ENCODE measurements at places on chromosomes 6 and 20. TPM values are rescaled to one million over a fixed set of nuclear protein-coding genes. Genes with fewer than 3 reads are reported as not detected.

The EFCAB8 gene
- total RNA-seq, result 0.57 TPM

The BPIFB3 gene
- total RNA-seq, result not detected

The CDSN gene
- total RNA-seq, result not detected

The TPD52L1 gene
- total RNA-seq, result 5.7 TPM

The IRF4 gene
- total RNA-seq, result 504 TPM

The STK4 gene
- total RNA-seq, result 116 TPM

The ATP6V1G2 gene
- 1.4 TPM for total RNA-seq

Data from activated naive CD4-positive, alpha-beta T cell treated with anti-CD3 and anti-CD28 coated beads for 36 hours (primary cell).